ENCODE measurements at places on chromosomes 7 and 10.

DNA sequence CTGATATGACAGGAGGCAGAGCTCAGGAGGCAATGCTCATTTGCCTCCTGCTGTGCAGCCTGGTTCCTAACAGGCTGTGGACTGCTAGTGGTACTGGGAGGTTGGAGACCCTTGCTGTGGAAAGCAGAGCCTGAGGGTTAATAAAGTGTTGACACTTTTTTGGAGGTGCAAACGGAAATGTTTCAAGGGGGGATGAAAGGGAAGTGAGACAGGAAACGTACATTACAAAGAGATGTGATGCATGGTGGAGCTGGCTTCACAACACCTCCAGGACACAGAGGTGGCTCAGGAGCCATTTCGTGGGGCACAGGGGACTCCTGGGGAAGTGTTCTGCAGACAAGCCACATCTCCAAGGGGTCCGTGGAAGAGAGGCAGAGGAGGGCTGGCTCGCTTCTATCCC, 137.6 kb upstream of the SVIL start:
- no peak for DNase-seq
- no peak overlapping the region for H3K4me3 ChIP-seq
- H3K4me1 ChIP-seq: peaks cover 9% of the 10 kb centered on the region
- H3K27ac ChIP-seq: no peak overlapping the region

DNA sequence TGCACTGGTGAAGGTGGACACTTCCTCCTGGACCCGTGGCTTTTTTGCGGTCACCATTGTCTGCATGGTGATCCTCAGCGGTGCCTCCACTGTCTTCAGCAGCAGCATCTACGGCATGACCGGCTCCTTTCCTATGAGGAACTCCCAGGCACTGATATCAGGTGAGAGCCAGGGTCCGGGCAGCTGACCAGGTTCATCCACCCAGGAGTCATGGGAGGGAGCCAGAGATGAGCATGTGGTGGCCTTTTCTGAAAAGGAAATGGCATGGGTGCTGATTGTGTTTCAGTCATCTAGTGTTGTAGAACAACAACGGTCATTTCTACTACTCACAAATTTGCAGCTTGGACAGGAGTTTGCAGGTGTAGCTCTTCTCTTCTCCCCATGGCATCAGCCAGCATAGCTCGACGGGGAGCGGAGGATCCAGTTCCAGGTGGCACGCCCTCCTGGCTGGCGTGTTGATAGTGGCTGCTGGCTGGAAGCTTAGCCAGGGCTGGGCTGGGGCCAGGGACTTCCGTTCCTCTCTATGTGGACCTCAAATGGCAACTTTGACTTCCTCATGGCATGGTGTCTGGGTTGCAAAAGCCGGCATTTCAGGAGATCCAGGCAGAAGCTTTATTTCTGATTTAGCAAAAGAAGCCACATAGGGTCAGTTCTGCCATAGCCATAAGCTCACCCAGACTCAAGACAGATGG, 32.7 kb downstream of the SLC29A3 start:
- H3K27me3 ChIP-seq: no peaks in the 10 kb centered on the region
- no peak for DNase-seq
- no peaks in the 10 kb centered on the region for H3K4me1 ChIP-seq
- H3K36me3 ChIP-seq: no peaks in the 10 kb centered on the region
- H3K27ac ChIP-seq: no peak overlapping the region

GRCh38 chr7:71021131-71021530, 110.8 kb upstream of the GALNT17 start:
- H3K36me3 ChIP-seq: no peaks in the 10 kb centered on the region
- H3K4me3 ChIP-seq: no peak overlapping the region
- no peaks in the 10 kb centered on the region for H3K4me1 ChIP-seq
- no peaks in the 10 kb centered on the region for H3K27me3 ChIP-seq

DNA sequence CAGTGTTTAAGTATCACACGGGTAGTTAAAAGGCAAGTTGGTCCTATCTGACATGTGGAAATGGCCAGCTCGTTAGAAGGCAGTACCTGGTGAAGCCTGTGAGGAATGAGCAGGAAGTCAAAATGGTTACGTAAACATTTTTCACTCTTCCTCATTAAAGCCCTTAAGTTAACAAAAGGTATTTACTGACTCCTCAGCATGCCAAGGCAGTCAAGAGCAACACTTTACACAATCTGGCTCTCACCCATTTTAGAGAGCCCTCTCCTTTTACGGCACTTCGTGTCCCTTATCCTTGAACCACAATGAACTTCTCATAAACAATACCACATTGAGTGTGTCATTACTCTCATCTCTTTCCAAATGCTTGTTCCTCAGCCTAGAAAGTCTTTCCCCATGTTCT, 11.0 kb upstream of the RSBN1L start:
- H3K4me1 ChIP-seq: peaks cover 21% of the 10 kb centered on the region
- H3K36me3 ChIP-seq: peaks cover 16% of the 10 kb centered on the region
- no peak overlapping the region for H3K27ac ChIP-seq
- H3K4me3 ChIP-seq: no peak overlapping the region
- H3K27me3 ChIP-seq: no peaks in the 10 kb centered on the region
- no peak for DNase-seq

- no peak overlapping the region for H3K27ac ChIP-seq
- H3K36me3 ChIP-seq: peaks cover 73% of the 10 kb centered on the region
- no peak overlapping the region for H3K4me3 ChIP-seq
- peaks cover 49% of the 10 kb centered on the region for H3K4me1 ChIP-seq
These were observed 98.6 kb downstream of the LANCL2 start for GRCh38 chr7:55463686-55464262.

- H3K27ac ChIP-seq: no peak overlapping the region
- H3K4me1 ChIP-seq: peaks cover 3% of the 10 kb centered on the region
- no peak for DNase-seq
- no peaks in the 10 kb centered on the region for H3K36me3 ChIP-seq
- no peaks in the 10 kb centered on the region for H3K27me3 ChIP-seq
These were observed 14.3 kb downstream of the CALML3 start for GRCh38 chr10:5538892-5539651.

DNA sequence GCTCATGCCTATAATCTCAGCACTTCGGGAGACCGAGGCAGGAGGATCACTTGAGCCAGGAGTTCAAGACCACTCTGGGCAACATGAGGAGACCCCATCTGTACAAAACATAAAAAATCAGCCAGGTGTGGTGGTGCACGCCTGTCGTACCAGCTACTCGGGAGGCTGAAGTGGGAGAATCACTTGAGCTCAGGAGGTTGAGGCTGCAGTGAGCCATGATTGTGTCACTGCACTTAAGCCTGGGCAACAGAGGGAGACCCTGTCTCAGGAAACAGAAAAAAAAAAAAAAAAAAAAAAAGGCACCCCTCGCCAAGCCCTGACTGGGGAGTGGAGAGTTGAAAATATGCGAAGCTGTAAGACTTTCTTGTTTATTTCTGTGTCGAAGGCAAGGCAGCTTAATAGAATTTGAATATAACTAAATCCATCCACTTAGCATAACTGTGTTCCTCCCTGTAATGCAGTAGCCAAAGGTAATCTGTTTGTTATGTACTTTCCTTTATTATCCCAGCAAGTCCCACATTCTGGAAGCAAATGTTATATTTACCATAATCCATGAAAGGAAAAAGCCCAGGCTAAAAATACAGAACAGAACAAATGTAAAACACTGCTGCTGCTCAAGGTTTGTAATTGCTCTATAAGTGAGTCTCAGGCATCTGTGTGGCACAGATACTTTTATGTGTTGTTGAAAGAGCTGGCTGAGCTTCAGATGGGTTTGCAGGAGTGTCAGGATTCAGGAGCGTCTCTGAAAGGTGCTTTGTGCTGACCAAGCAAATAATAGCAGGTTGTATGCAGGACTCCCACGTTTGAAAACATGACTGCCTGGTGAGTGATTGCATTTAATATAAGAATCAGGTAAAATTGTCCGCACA, 127.2 kb downstream of the CELF2 start:
- DNase-seq: no peak
- H3K27me3 ChIP-seq: no peaks in the 10 kb centered on the region
- peaks cover 84% of the 10 kb centered on the region for H3K4me1 ChIP-seq
